ENCODE measurements at places on chromosomes 1 and 21. TPM values are rescaled to one million over a fixed set of nuclear protein-coding genes. Genes with fewer than 3 reads are reported as not detected.

KIF14 gene
- 0.27 TPM for total RNA-seq

NUF2 gene
- total RNA-seq = 0.36 TPM

MAP10 gene
- 3.3 TPM for total RNA-seq

OXCT2 gene
- 0.99 TPM for total RNA-seq

TRIM46 gene
- total RNA-seq = 0.16 TPM

DNAJC11 gene
- total RNA-seq = 34.6 TPM

ALG6 gene
- total RNA-seq = 6.3 TPM

S100A14 gene
- not detected for total RNA-seq

NTMT2 gene
- total RNA-seq = not detected

CIART gene
- 12.5 TPM for total RNA-seq

GSTM1 gene
- not detected for total RNA-seq

GREM2 gene
- total RNA-seq = 18.7 TPM

ZNF697 gene
- total RNA-seq = 6.6 TPM

WNT4 gene
- 0.28 TPM for total RNA-seq

RGS8 gene
- not detected for total RNA-seq

CD1D gene
- total RNA-seq = 1.1 TPM

NHLH1 gene
- not detected for total RNA-seq

FAM72D gene
- total RNA-seq = not detected

RPTN gene
- not detected for total RNA-seq

TLR5 gene
- 4.6 TPM for total RNA-seq
